ENCODE measurements at places on chromosomes 1 and 21.

- DNase-seq: no peak
Observed at GRCh38 chr1:44423591-44424537, 18.8 kb downstream of the RNF220 start.

- DNase-seq: no peak
Observed at GRCh38 chr1:114490274-114490693, 20.7 kb downstream of the TRIM33 start.

- peak; percentile 65 for DNase-seq
Observed at GRCh38 chr1:157163273-157164127, 25.3 kb upstream of the ETV3 start.

DNA sequence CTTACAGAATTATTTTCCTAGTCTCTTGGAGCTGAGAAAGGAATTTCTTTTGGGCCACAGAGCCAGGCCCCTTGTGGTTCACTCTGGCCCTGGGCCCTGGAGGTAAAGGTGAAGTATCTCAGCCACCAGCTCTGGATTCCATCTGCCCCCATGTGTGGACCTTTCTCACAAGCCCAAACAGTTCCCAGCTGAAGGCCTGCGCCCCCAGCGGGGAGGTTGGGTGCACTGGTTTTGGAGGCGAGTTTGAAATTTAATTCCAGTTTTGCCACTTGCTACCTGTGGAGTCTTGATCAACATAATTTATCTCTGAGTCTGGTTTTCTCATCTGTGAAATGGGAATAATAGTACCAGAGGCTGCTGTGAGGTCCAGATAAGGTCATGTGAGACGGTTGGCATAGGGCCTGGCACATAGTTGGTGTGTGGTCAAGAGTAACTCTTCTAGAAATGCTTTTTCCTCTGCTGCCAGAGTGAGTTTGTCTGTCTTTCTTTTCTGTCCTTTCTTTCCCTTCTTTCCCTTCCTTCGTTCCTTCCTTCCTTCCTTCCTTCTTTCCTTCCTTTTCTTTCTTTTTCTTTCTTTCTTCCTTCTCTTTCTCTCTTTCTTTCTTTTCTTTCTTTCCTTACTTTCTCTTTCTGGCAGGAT, 6.1 kb downstream of the AGTRAP start:
- no peak for DNase-seq

- peak; percentile 68 for DNase-seq
Observed at GRCh38 chr1:27504588-27505419, 14.8 kb upstream of the WASF2 start.

DNA sequence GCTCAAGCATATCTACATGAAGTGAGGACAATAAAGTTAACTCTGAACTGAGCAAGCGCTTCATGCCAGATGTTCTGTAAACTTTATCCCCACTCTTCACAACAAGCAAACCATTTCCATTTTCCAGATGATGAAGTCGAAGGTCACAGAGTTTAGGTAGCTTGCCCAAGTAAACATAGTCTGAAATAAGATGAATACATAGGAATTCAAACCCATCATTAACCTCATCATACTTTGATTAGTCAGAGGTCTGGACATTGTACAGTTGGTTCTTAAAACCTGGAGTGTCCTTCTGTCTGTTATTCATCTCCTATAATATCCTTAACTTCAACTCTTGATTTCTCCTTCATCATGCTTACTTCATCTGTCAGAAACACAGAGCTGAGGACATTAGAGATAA, 180.3 kb upstream of the C8B start:
- no peak for DNase-seq

- no peak for DNase-seq
Observed at GRCh38 chr1:31706384-31707058, 2.7 kb upstream of the COL16A1 start.

DNA sequence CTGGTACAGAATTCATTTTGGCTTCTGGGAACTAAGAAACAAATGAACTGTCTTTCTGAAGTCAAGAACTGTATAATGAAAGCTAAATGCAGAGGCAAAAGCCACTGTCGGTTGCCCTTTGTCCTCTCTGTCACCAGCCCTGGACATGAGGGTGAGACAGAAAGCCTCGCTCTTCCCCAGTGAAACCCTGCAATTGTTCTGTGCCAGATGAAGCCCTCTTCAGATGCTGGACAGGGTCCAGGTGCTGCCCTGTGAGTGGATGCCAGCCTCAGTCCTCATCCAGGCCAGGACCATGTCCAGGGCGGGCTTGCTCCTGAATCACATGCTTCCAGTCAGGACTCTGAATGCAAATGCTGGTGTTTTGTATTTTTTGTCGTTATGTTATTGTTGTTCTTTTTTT, 138.7 kb downstream of the RUNX1 start:
- DNase-seq: no peak

DNA sequence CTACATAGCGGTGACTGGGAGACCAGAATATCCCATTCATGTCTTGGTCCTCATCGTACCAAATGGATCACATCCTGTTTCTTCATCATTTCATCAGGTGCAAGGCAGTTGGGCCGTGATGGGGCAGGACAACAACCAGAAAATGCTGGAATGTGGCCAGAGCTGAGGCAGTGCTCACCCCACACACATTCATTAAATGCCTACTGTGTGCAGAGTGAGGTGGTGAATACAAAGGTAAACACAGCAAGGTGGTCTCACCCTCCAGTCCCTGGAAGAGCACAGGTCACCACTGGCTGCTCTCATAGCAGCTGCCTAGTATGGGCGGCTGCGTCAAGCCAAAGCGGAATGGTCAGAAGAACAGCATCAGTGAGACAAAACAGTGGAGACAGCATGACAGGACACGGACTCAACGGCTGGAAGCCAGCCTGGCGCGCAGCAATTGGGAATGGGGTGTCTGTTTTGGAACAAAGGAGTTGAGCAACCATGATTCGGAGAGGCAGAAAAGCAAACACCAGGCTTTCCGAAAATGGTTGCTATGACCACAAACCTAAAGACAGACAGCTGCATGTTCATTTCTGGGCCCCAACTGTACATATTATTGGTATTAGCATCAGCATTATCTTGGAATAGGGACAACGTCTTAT, 5.6 kb upstream of the ADAMTSL4 start:
- no peak for DNase-seq

DNA sequence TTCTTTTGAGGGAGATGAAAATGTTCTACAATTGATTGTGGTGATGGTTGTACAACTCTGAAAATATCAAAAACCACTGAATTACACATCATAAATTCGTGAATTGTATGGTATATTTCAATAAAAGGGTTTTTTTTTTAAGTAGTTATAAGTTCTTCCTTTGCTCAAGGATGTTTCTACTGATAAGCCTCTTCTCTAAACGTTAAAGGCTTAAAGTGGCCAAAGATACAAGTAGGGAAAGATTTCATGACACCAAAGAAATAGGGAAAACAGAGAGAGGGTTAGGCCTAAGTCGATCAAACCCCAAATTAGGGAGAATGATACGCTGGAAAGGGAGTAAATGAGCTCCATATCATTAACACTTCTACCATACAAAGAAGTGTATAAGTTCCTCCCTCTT, 4.1 kb downstream of the KDM5B start:
- no peak for DNase-seq

DNA sequence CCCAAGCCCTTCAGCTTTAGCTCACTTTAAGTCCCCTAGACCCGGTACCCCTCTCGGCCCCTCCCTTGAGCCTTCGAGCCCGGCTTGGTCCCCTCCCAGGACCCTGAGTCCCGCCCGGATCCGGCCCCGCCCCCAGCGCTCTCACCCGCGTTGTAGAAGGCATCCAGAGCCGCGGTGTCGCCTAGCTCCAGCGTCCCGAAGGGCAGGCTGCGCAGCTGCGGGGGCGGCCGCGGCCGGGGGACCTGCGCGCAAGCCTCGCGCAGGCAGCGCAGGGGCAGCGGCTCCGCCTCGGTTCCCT, 699 bp downstream of the MAP3K6 start:
- peak; percentile 73 for DNase-seq

GRCh38 chr1:161033751-161034150, 5.0 kb downstream of the TSTD1 start:
- DNase-seq: no peak

DNA sequence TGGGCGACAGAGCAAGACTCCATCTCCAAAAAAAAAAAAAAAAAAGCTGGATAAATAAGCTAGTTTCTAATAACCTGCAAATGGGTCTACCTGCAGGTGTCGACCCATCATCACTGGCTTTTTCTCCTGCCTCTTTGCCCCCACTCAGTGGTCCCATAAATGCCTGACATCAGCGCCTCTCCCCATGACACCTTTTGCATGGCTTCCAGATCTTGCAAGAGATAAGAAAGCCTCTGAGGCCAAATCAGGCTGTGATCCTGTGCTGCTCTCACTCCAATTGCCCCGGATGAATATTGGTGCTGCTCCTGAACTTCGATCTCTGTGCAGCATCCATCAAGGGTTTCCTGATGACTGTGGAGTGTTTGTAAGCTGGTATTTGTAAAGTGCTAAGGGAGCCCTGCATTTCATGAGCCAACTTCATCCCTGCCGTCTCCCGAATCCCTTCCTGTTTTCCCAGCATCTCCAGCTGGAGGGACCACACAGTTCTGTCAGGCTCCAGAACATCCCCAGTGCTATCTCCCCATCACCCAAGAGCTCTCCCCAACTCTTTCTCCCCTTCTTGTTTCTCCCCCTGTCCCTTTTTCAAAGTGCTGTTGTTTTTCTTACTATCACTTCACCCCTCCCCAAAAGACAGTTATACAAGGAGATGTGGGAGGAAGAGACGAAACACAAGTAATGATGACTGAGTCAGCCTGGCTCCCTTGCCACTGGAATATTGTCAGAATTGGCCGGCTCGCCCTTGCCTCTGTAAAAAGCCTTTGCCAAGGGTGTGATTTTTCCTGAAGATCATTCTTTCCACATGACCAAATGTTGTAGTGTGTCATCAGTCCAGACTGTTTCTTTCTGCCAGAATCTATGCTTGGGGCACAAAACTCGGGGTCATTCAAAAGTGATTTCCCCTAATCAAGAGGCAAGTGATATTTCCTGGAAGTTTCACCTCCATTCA, 2.8 kb upstream of the EFHD2 start:
- no peak for DNase-seq

DNA sequence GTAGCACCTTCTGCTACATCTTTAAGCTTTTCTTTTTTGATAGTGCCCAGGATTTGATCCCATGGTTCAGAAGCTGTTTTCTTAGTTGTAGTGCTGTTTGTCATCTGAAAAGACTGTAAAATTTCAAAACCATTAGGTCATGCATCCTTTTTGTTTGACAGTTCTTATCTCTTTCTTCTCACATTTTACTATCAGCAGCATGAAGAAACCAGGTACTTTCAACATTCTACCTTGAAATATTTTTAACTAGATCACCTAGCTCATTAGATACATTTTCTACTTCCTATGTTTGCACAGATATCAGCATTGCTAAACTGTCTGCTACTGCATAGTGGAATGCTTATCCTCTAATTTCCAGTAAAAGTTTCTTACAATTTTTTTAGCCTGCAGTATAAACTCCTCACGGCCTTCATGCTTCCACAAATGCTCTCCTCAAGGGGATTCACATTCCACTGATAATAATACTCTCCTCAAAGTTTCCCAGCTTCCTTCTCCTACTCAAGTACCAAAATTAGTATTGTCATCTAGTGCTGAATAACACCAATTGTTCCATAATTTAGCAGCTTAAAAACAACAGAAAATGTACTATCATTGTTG, 243.9 kb upstream of the ZRANB2 start:
- DNase-seq: no peak

DNA sequence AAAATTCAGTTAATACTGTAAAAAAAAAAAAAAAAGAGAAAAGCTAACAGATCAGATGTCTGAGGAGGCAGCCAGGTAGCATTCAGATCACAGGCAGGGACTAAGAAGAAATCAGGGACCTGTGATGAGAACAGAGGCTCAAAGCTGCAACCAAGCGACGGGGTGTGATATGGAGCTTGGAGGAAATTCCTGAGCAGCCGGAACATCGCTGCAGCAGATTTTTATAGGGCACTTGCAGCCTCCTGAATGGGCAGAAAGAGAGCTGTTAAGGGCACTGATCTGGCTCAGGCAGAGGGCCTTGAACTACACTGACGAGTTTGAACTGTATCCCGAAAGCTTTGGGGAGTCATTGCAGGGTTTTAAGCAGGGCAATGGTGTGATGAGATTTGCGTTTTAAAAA, 315.4 kb downstream of the ADGRL2 start:
- DNase-seq: no peak

GRCh38 chr1:167791281-167792187, 69.8 kb downstream of the MPZL1 start:
- DNase-seq: no peak

GRCh38 chr1:74340656-74341055, 105.5 kb downstream of the TNNI3K start:
- DNase-seq: no peak

DNA sequence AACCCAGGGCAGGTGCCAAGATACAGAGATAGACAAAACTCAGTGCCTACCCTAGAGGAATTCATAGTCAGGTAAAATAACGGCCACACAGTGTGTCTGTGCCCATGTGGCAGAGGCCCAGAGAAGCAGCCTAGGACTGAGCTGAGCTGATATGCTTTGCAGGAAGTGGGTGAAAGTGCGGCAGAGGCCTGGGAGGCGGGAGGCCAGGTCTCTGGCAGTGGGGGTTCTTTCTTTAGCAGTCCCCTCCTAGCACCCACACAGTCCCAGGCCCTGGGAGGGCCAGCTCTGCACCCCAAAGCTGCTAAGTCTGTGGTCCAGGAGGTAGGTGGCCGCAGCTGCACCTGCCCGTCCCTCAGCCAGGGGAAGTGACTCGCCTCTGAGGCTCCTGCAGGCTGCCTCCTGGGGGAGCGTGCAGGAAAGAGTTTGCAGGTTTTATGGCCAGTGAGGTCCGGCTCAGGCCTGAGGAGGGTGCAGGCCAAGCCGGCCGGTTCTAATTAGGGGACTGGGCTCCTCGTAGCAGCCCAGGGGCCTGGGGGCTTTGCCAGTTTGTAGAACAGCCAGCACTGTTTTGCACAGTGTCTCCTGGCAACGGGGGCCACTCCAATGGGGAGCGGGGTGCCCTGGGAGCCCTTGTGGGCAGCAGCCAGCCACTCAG, 107.9 kb downstream of the SPSB1 start:
- no peak for DNase-seq

- no peak for DNase-seq
Observed at GRCh38 chr1:52532731-52533327, 20.1 kb downstream of the TUT4 start.

DNA sequence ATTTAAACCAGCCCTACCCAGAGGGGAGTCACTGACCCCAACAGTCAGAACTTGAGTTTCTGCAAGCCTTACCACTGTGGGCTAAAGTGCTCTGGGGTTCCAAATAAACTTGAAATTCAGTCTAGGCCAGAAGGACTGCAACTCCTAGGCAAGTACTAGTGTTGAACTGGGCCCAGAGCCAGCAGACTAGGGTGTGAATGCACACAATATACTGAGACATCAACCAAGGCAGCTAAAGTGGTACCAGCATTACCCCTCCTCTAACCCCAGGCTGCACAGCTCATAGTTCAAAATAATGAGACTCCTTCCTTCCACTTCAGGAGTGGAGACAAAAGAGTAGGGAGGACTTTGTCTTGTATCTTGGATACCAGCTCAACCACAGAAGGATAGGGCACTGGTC, 18.9 kb upstream of the IL20 start:
- no peak for DNase-seq

GRCh38 chr1:153513023-153513422, 22.8 kb downstream of the S100A6 start:
- no peak for DNase-seq

GRCh38 chr1:27333717-27334279, 8.0 kb upstream of the SYTL1 start:
- DNase-seq: no peak
